GOT3 (cell line): ENCODE measurements at places on chromosomes 12 and 14.

DNA sequence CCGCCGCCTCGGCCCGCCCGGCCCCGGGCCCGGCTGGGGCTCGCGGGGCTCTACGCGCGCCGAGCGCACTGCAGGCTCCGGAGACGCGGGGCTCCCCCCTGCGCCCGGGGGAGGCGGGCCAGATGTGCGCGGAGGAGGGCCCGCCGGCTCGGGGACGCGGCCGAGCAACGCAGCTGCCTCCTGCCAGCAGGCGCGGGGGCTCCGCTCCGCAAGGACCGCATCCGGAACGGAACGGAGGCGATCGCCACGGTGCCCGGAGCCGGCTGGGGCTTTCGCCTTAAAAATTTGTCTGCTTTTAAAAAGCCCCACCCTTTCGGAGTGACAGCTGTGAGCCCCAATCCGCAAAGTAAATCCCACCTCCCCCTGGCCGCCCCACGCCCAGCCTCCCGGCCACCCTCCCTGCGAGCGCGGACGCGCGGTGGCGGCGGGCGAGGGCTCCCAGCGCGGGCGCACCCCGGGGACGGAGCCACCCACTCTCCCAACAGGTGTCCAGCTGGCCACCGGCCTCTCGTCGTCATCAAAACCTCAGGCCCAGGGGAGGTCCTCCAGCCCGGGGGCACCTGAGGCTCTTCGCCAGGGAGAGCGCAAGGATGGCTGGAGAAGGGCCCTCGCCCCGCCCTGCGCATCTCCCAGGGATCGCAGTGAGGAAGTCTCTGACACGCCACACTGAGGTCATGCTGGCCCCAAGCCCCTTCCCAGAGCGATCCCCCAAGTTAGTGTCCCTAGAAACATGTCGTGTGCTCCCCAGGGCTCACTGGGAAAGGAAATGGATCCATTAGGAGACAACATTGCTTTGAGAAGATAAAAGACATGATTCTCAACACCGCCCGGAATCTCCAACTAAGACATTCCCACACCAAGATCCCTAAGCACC lies at the start of gene TMEM132D:
Gene TMEM132D, minus strand, starts transcription at position 70 of the 874 bp plus-strand sequence.
- DNase-seq = no peak

GRCh38 chr12:111791507-111791906 lies 24.8 kb downstream of the ALDH2 start:
- DNase-seq = no peak

GRCh38 chr12:643475-644302 lies 19.6 kb downstream of the NINJ2 start:
- no peak for DNase-seq

GRCh38 chr14:22997676-22998323 lies 12.1 kb downstream of the C14orf93 start:
- no peak for DNase-seq

- no peak for DNase-seq
Observed at GRCh38 chr14:69719501-69719951, 47.4 kb upstream of the SRSF5 start.

DNA sequence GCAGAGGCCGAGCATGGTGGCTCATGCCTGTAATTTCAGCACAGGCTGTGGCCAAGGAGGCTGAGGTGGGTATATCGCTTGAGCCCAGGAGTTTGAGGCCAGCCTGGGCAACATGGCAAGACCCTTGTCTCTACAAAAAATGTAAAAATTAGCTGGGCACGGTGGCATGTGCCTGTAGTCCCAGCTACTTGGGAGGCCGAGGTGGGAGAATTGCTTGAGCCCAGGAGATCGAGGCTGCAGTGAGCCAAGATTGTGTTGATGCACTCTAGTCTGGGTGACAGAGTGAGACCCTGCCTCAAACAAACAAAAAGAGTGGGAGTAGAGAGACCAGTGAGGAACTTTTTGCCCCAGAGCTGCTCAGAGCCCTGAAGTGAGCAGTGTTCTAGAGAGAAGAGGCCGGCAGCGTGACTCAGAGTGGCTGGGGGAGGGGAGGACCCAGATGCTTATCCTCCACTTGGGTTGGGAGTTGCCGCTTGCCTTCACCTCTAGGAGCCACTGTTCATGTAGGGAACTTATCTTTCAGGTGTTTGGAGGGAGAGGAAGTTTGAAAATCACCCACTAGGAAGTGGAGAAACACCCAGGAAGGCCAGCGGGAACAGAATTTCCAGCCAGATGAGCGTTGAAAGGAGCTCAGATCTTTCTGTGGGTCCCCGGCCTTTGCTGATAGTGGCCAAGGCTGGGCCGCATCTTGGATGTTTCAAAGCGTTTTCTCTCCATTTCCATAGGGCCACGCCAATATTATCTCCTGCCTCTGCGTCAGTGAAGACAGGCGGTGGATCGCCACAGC lies 15.3 kb downstream of the CFAP251 start:
- no peak for DNase-seq

GRCh38 chr14:73283608-73284379 lies 46.5 kb downstream of the PAPLN start:
- no peak for DNase-seq

- DNase-seq = no peak
Observed at GRCh38 chr14:68669111-68669511, 123.8 kb downstream of the ZFP36L1 start.

DNA sequence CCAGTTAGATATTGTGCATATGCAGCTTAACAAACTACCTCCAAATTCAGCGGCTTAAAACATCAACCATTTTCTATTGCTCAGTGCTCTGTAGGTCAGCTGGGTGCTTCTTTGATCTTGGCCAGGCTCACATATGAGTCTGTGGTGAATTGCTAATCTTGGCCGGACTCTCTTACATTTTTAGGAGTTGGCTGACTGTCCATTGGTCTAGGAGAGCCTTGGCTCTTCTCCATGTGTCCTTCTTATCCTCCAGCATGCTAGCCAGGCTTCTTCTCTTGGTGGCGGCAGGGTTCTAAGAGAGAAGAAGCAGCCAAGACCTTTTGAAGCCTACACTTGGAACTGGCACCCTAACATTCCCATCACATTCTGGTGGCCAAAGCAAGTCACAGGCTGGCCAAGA lies 174.3 kb upstream of the PWP1 start:
- DNase-seq = no peak

DNA sequence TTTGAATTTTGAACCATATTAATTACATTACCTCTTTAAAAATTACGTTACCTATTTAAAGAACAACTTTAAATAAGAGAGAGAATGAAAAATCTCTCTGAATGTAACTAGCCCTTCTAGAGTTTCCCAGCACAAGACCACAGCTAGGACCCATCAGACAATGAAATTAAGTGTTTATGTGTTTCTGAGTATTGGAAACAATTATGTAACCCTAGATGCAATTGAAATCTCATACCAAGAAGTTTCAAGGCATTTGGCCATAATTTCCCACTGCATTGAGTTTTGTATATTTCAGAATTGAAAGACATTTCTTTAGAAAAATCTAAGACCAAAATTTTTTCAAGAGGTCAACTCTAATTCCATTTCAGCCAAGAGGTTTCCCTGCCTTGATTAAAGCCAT lies 47.1 kb downstream of the SERPINA3 start:
- DNase-seq = no peak

GRCh38 chr14:43411841-43412240 lies 1095.2 kb downstream of the FSCB start:
- no peak for DNase-seq

DNA sequence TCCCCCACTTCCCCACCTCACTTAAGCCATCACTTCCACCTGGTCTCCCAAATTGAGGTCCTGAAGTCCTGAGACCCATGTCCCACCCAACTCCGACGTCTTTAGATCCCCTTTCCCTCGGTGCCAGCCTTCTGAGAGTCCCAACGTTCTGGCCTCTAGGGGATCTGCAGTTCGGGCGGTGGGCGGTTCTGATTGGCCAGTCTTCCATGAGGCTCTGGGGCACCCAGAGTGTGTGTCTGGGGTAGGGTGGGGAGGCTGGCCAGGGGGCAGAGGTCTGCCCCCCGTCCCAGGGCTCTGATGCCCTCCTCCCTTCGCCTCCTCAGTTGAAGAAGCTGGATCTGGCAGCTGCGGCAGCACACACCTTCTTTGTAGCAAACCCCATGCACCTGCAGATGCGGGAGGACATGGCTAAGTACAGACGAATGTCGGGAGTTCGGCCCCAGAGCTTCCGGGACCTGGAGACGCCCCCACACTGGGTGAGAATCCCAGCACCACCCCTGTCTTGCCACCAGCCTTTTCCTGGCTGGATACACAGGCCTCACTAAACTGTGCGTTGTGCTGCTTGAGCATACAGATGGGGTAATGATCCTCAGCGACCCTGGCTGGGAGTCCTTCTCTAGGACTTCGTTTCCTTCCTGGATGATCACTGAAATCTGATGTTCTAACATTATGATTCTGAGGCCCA lies 1.5 kb downstream of the P3H3 start:
- no peak for DNase-seq

- no peak for DNase-seq
Observed at GRCh38 chr12:95648990-95649791, 97.9 kb upstream of the USP44 start.

GRCh38 chr12:76790564-76791552 lies 26.9 kb downstream of the ZDHHC17 start:
- DNase-seq = no peak

DNA sequence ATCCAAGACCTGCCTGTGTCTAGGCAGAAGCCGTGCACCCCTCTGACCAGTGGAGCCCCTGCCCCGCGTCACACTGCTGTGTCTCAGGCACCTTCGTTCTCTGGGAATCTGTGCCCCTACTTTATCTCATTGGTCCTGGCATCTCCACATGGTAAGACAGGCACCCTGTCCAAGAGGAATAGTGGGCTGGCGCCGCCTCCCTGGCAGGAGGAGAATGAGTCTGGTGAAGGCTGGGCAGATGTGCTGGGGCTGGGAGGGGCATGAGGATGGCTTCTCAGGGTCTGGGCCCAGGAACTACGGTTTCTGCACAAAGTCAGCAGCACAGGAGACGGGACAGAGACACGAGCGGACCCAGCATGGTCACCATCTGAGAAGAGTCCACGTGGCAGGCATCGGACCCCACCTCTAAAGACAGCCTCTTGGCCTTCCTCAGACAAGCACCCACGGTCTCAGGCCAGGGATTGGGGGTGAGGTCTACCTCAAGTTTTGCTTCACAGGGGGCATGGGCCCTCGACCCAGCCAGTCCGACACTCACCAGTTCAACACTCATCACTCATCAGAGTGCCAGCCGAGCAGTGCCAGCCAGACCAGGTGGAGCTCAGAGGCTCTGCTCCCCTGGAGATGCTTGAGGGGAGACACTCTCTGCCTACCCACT lies 306.7 kb downstream of the ADGRD1 start:
- no peak for DNase-seq

DNA sequence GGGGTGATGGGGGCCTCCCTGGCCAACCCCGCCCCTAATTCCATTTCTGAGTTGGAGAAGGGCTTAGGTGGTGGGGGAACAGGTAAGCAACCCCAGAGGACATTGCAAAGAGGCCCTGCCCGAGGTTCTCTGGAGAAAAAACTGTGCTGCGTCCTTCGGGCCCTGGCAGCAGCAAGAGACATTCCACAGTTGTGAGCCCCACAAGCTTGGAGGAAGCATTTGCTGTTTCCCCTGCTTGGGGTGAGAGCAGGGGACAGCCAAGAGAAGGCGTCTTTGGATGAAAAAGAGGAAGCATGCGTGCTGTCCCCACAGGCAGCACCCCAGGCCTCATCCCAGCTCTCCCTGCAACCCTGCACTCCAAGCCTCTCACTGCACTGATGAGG lies 1.3 kb downstream of the BDKRB2 start:
- no peak for DNase-seq

GRCh38 chr12:26631846-26632245 lies 201.1 kb downstream of the ITPR2 start:
- no peak for DNase-seq

- no peak for DNase-seq
Observed at GRCh38 chr12:41051954-41052353, 136.2 kb upstream of the PDZRN4 start.
